ENCODE measurements at places on chromosomes 4 and X.

GRCh38 chr4:8856835-8857621, 14.6 kb downstream of the HMX1 start:
- no peak overlapping the region for H3K4me3 ChIP-seq
- DNase-seq: no peak
- peaks cover 60% of the 10 kb centered on the region for H3K27me3 ChIP-seq
- peaks cover 4% of the 10 kb centered on the region for H3K4me1 ChIP-seq

GRCh38 chrX:119010491-119010890, 36.1 kb downstream of the LONRF3 start:
- DNase-seq: no peak
- H3K4me3 ChIP-seq: no peak overlapping the region
- H3K27ac ChIP-seq: no peak overlapping the region
- no peaks in the 10 kb centered on the region for H3K36me3 ChIP-seq

DNA sequence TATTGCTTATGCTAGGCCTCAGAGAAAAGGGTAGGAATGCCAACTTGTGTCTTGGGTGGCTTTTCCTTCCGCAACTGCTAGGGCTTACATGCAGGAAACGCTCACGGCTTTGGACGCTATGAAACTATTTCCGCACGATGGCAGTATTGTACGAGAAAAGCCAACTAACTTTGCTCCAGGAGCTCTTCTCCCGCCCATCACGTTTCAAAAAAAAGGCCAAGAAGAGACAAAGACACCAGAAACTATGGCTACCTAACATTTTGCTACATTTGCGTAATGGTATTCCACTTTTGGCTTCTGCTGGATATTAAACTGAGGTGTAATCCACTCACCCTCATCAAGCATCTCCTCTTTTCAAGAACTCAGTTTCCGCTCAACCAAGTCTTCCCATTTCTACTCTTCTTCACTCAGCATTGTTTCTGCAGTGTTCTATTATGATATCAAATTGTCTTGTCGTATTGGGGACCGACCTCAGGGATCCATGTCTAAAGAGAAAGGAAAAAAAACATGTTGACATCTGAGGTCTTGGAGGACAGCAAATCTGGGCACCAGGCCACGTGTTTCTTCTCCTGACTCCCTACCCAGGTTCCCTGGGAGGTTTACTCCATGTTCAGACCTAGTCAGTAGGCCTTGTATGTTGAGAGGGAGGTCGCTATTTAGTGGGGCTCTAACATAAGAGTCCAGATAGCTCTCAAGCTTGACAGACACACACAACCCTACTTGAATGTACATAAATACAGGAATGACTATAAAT, 239.4 kb upstream of the STK26 start:
- H3K36me3 ChIP-seq: peaks cover 22% of the 10 kb centered on the region
- H3K27me3 ChIP-seq: no peaks in the 10 kb centered on the region
- H3K4me1 ChIP-seq: no peaks in the 10 kb centered on the region
- no peak overlapping the region for H3K4me3 ChIP-seq

GRCh38 chr4:130511776-130512175, 1415.8 kb downstream of the C4orf33 start:
- no peaks in the 10 kb centered on the region for H3K4me1 ChIP-seq
- no peaks in the 10 kb centered on the region for H3K27me3 ChIP-seq
- no peaks in the 10 kb centered on the region for H3K36me3 ChIP-seq
- H3K4me3 ChIP-seq: no peak overlapping the region
- H3K27ac ChIP-seq: no peak overlapping the region

DNA sequence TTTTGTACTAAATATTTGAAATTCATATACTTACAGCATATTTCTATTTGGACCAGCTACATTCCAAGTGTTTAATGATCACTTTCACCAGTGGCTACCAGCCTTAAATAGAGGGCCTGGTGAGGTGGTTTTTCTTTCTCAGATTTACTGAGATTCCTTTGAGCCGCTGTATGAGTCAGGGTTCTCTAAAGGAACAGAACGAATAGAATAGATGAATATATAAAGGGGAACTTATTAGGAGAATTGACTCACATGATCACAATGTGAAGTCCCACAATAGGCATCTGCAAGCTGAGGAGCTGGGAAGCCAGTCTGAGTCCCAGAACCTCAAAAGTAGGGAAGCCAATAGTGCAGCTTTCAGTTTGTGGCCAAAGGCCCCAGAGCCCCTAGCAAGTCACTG, 146.2 kb upstream of the TLL1 start:
- H3K27me3 ChIP-seq: no peaks in the 10 kb centered on the region
- no peak overlapping the region for H3K4me3 ChIP-seq
- H3K27ac ChIP-seq: no peak overlapping the region

DNA sequence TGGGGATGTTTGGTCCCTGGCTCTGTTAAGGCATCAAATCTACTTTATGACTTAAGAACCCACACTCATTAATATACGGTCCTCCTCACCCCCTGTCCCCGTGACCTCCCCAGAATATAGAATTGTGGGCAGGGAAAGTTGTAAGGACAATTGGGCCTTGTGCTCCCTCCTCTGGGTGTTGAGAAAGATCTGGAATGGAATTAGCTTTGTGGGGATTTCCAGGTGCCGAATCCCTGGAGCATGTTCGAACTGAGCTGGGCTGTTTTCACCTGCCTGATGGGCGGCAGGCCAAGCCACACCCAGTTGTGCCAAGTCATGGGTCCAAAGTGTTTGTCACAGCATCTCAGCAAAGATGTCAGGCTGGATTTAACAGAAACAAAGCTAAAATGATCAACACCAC, 349.3 kb upstream of the KLF3 start:
- H3K4me3 ChIP-seq: no peak overlapping the region
- peaks cover 13% of the 10 kb centered on the region for H3K4me1 ChIP-seq
- H3K27me3 ChIP-seq: no peaks in the 10 kb centered on the region
- no peak overlapping the region for H3K27ac ChIP-seq
- H3K36me3 ChIP-seq: no peaks in the 10 kb centered on the region

DNA sequence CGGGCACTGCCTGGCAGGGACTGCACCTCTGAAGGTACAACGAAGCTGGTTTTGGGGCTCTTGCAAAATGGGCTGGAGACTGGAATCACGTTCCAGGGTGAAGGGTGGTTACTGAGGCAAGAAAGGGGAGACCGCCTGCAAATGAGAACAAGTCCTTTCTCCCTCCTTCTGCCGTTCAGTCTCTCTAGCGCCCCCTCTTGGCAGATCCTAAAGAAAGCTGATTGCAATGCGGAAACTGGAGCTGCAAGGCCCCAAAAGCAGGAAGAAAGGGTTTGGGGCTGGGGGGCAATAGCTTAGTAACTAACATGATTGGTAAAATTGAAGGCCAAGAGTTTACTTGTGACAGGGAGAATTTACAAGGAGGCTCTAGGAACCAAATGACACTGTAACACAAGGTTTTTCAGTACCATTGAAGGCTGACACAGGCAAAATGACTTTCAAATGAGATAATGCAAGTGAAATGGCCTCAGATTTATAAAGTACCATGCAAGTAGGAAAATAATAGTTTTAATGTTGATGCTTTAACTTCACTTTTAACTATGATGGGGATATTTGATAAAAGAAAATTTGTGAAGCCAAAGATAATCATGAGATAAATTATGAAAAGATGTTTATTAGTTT, 222.7 kb upstream of the HAND2 start:
- H3K4me1 ChIP-seq: no peaks in the 10 kb centered on the region
- no peak overlapping the region for H3K27ac ChIP-seq
- no peak overlapping the region for H3K4me3 ChIP-seq
- H3K27me3 ChIP-seq: no peaks in the 10 kb centered on the region

DNA sequence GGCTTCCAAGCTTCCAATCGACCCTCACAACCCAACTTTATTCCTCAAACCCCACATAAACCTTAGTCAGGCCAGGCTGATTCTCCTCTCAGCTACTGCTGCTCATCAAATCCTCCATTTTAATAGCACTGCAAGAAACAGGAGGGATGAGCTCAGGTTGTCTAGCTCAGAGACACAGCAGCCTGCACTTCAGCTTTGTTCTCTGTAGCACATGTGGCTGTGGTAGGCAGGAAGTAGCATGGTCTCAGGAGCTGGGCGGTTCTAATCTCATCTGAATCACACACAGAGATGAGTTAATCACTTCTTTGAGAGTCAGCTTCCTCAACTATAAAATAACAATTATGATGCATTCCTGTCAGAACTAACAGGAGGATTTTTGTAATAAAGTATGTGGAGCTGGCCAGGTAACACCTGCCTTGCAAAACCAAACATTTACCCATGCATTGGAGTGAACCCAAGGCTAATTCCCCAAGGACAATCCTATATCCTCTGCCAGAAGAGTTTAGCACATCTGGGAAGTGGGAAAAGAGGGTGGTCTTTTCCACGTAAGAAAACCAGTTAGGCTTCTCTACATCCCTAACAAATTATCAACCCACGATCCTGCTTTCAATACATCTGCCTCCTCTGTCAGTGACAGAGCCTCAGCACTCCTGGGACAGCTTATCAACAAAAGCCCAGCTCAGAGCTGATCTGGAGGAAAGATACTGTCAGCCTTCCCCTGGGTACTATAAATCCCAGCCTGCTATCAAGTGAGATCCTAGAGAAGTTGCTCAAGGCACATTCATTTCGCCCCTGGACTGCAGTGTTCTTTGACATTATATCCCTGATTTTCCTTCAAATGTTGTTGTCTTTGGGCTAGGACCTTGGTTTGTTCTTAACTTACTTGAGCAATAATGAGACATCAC, 32.8 kb downstream of the ELOVL6 start:
- no peak overlapping the region for H3K27ac ChIP-seq
- peaks cover 97% of the 10 kb centered on the region for H3K36me3 ChIP-seq
- no peaks in the 10 kb centered on the region for H3K27me3 ChIP-seq
- DNase-seq: no peak
- no peak overlapping the region for H3K4me3 ChIP-seq
- peaks cover 4% of the 10 kb centered on the region for H3K4me1 ChIP-seq

DNA sequence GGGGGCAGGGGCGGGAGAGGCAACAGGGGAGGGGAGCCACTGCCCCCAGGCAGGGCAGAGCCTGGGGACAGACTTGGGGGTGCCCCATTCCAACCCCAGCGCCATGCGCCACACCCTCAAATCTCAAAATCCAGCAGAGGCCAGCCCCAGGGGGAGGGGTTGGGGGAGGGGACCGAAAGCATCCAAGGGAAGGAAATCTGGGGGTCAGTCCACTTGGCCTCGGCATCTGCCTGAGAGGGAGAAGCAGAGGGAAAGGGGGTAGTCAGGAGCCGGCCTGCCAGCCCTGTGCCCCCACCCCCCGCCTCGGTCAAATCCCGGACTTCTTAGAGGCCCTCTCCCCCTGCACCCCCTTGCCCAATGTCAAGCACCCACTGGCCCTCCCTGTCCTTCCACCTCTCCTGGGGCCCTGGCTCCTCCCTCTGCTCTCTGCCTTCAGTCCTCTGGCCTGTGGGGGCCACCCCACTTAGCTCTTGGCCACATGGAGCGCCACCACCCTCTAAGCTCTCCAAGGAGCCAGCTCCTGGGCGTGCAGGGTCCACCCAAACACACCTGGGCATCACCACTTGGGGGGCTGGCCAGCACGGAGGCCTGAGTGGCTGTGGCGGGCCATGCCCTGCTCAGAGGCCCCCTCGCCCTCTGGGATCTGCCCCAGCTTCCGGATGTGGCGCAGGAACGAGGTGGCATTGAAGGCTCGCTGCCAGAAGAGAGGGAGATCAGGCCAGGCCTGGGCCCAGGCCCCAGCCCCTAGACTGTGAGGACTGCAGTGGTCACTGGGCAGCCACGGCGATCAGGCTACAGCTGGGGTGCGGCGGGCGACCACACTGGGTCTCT, 3.5 kb downstream of the PNCK start:
- no peak overlapping the region for H3K27ac ChIP-seq
- no peak for DNase-seq
- no peaks in the 10 kb centered on the region for H3K27me3 ChIP-seq
- peaks cover 7% of the 10 kb centered on the region for H3K4me1 ChIP-seq
- H3K36me3 ChIP-seq: no peaks in the 10 kb centered on the region
- H3K4me3 ChIP-seq: no peak overlapping the region

- DNase-seq: no peak
- no peak overlapping the region for H3K4me3 ChIP-seq
- H3K4me1 ChIP-seq: no peaks in the 10 kb centered on the region
Measured at GRCh38 chr4:127822430-127822829, 40.3 kb downstream of the HSPA4L start.

DNA sequence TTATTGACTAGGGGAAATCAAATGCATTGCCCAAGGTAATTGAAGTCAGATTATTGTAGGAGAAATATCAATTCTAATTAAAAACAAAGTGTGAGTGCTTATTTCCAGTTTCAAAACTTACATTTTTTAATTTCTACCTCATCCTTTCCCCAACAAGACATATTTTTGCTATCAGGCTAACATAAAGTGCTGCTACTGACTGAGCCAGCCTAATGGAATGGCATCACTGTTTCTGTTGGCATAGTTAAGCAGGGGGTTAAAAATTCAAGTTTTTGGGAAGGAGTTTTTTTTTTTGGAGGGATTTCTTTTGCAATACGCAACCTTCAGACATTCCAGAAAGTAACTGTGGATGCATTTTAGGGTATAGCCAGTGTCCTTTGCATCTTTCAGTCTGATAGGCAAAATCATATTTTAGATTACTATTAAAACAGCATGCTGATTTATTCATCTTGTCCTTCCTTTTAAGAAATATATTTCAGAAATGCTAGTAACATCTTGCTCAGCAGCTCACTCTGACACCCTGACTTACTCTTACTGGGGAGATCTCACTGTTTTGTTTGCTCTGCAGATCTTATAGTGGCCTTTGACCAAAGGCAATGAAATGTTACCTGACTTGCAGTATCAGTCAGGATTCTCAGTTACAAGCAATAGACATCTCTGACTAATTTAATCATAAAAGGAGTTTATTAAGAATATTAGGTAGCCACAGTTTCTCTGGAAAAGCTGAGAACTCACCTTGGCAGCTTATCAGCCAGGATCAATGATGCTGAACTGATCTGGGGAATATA, 24.4 kb downstream of the GAB1 start:
- no peaks in the 10 kb centered on the region for H3K4me1 ChIP-seq
- H3K27ac ChIP-seq: no peak overlapping the region
- H3K36me3 ChIP-seq: no peaks in the 10 kb centered on the region

DNA sequence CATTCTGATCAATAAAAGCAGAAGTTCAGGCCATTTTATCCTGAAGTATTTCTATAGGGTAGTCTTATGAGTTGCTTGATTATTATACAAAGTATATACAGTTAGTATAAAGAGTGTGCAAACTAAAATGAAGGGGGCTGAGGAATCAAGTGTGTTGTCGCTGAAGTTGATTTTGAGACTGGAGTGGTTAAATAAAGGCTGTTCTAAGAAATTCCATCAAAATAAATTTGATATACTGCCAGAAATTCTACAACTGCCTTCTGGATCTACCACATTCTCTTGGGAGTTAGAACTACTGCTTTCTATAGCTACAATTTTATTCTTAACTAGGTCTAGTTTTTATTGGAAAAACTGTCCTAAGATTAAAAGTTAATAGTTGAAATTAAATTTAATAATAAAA, 12.4 kb downstream of the EDNRA start:
- DNase-seq: no peak
- no peaks in the 10 kb centered on the region for H3K36me3 ChIP-seq
- H3K4me3 ChIP-seq: no peak overlapping the region
- H3K27me3 ChIP-seq: no peaks in the 10 kb centered on the region
- no peak overlapping the region for H3K27ac ChIP-seq

All from neuronal stem cell (in vitro differentiated cells).